ENCODE measurements at places on chromosomes 7 and 10.

GRCh38 chr7:47454069-47454973, 127.6 kb downstream of the TNS3 start:
- no peak for DNase-seq

DNA sequence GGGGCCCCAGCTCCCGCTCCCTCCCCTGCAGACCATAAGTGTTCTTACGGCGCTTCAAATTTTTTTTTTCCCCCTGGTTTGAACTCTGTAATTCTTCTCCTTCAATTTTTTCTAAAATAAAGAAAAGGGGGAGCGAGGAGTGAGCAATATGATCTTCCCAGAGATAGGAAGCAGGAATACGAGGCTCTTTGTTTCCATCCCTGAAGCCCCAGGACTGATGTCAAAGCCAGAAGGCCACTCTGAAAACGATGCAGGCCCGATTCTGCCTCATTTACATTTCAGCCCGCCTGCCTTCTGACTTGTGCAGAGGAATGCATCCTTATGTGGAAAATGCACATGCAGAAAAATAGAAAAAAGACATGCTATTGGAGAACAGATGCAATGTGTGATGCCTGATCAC, 401.5 kb upstream of the MKI67 start:
- no peak for DNase-seq

DNA sequence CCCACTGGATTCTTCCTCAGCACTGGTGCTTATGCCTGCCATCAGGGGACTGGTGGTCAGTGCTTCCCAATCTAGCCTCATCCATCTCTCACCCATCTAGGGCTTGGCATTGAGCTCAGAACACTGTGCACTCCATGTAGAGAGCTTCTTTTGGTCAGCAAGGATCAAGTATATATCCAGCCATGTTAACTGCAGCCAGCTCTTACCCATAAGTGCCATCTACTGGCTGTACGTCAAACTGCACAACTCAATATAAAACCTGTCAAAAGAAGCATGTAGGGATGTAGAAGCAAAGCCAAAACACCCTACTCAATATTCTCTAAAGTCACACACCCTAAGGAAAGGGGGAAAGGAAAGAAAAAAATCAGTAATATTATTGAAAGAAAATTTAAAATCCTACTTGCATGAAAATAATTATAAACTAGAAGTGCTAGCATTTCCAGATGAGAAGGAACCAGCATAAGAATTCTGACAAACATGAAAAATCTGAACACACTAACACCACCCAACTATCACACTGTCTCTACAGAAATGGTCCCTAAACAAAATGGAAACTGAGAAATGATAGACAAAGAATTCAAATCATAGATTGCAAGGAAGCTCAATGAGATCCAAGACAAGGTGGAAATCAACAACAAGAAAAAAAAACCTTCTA, 531.1 kb upstream of the STEAP1 start:
- DNase-seq, result no peak

GRCh38 chr10:59991661-59992060, 85.3 kb upstream of the CCDC6 start:
- peak; percentile 82 for DNase-seq

DNA sequence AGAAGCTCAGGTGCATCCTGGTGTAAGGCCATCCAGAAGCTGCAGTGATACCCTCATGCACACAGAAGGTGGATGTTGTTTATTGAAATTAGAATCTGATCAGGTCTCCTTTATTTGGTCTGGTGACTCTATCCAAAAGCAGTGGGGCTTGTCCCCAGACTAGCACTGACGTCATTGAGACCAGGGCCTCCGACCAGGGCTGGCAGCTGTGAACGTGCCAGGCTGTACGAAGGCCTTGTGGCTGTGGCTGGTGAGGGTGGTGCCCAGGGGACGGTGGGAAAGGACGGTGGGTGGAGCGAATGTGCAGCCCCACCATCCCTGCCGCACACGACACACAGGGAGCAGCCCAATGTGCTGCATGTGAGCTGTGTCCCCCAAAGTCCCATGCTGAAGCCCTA, 160.0 kb downstream of the ADARB2 start:
- DNase-seq, result no peak

DNA sequence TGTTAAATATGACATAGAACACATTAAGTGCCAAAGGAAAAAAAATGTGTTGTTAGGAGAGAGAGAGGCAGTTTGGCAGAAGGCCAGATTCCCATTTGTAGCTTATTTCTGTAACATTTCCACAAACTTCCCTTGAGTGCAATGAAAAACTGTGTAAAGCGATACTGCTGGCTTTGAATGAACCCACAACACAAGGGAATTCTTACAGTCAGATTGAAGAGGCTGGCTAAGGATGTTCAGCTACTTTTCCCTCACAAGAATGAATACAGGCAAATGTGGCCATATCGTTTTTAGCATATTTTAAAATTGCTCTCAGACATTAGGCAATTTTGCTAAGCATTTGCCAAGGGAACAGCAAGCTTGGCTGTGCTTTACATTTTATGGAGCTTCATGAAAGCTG, 614.1 kb upstream of the FZD8 start:
- no peak for DNase-seq

DNA sequence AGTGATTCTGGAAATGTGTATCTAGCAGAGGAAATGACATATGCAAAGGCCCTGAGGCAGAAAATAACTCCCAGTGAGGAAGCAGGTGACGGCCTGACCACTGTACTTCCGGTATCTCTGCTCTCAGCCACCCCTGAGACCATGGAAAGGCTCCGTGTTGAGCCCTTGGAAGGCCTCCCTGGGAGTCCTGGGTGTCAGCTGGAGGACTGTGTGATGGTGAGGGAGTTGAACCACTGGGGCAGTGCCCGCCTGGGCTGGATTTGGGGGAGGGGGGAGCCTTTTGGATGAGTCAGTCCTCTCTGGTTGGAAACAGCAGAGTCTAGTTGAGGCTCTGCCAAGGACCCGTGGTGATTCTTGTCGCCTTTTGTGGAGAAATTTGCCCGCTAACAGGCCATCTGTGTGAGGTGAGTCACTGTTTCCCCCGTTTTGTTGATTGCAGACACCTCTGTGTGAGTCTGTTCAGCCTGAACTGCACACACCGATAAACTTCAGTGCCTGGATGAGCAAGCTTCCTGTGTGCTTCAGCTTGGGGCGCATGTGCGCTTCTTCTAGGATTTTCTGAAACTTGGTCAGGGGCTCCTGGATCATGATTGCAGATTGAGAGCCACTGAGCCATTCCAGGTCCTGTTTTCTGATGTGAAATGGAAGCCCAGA, 98.6 kb downstream of the GRK5 start:
- DNase-seq, result no peak

Data from NCI-H345 (cell line).